ENCODE measurements at places on chromosomes 16 and 17.

- DNase-seq: no peak
Observed at GRCh38 chr16:23519282-23519681, 9.0 kb upstream of the GGA2 start.

DNA sequence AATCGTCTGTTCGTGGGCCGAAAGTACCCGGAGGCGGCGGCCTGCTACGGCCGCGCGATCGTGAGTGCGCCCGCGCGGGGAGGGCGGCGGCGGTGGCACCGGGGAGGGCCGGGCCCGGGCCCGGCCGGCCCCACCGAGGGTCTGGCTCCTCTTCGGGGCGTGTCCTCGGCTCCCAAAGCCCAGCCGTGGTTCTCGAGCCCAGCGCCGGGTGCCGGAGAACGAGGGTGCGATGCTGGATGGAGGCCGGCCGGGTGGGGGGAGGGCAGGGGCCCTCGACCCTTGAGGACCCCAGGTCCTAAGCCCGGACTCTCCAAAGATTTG is 375 bp downstream of the STUB1 start:
- DNase-seq: no peak

GRCh38 chr16:54631782-54632181 is 298.9 kb upstream of the IRX5 start:
- peak; percentile 33 for DNase-seq

DNA sequence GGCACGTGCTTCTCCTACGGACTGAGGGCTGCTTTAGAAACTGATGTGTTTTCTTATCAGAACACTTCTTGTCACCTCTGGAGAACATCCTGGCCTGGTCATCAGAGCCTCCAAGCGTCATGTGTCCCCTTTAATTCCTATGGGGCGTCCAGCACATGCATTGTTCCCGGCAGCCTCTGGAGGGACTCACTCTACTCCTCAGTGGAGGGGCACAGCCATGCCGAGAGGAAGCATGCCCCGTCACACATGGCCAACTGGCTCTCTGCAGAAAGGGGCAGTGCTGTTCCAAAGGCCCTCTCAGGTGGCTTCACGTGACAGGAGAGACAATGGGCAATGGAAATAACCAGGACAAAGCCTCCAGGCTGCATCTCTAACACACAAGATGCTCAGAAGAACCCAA is 31.8 kb downstream of the CDRT15L2 start:
- peak; percentile 2 for DNase-seq

- peak; percentile 53 for DNase-seq
Observed at GRCh38 chr17:28325211-28325610, 6.2 kb downstream of the TMEM97 start.
